Muscle of leg (tissue), 16 donors: ENCODE measurements at places on chromosomes 4 and X.

DNA sequence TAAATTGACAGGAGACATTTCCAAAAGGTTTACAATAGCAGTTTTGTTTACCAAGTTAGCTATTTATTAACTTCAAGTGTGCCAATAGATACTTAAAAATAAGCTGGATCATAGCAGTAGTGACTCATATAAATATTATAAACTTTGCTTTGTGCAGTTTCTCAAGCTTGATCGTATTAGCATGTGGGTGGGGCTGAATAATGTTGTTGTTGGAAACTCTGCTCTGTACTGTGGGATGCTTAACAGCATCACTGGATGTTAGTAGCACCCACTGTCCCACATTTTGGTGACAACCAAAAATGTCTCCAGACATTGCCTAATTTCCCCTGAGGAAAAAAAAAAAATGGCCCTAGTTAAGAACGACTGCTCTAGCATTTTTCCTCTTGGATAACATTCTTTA lies 855.2 kb upstream of the ADGRL3 start:
- peak; percentile 66 for DNase-seq

DNA sequence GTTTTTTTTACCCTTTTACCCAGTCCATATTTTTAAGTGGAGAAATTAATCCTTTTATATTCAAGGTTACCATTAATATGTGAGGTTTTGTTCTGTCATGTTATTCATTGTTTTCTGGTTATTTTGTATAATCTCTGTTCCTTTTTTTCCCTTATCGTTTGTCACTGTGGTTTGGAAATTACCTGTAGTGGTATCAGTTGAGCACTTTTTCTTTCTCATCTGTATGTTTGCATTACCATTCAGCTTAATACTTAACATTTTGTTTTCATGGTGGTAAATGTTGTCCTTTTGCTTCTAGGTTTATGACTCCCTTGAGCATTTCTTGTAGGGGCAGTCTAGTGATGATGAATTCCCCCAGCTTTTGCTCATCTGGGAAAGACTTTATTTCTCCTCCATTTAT lies 6.6 kb downstream of the ETDC start:
- DNase-seq, result no peak

DNA sequence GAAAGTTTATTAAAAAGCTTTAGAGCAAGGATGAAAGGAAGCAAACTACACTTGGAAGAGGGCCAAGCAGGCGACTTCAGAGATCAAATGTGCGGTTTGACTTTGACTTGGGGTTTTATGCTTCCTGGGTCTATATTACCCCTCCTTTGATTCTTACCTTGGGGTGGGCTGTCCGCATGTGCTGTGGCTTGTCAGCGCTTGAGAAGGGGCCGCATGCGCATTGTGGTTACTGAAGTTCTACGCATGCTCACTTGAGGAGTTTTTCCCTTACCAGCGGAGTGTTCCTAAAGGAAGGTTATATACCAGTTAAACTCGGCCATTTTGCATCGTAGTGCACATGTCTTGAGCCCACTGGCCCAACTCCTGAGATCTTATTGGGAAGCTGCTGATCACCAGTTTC lies 9.9 kb downstream of the ZNF157 start:
- DNase-seq, result no peak

- DNase-seq, result no peak
These were observed 86.2 kb downstream of the MAMLD1 start for GRCh38 chrX:150449313-150449712.

DNA sequence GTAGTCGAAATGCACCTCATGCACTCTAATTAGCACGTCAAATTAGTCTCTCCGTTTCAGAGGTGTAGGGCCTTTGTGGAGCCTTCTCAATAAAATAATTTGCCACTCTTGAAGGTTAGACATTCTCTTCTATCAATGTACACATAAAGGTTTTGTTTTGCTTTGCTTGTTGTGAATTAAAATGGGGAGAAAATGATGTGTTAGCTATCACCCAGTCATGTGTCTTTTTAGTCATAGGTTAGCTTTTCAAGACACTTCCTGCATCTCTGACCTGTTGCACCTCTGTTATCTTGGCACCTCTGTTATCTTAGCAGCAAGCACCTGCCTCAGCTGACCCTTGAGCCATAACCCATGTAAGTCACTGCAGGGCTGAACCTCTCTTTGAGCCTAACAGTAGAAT lies 936 bp downstream of the TMEM144 start:
- DNase-seq, result no peak

GRCh38 chr4:40507977-40508376 lies 121.7 kb downstream of the RBM47 start:
- no peak for DNase-seq

DNA sequence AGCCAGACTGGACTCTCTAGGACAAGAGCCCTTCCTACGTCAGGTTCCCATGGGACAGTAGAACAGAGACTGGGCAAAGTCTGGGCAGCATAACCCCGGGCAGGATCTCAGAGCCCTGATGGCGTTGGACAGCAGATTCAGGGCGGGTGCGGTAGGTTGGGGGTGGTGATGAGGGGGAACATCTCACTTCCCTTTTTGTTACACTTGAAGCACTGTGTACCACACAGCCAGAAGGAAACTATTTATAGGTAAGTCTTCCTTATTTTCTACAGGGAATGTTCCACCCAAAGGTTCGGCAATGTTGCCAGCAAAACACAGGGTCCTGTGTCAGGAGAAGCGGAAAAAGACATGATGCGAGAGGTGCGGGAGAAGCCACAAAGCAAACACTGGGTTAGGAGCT lies 54.3 kb downstream of the TSC22D3 start:
- DNase-seq, result no peak

- DNase-seq, result no peak
These were observed 15.2 kb downstream of the GAB1 start for GRCh38 chr4:143351774-143352451.

DNA sequence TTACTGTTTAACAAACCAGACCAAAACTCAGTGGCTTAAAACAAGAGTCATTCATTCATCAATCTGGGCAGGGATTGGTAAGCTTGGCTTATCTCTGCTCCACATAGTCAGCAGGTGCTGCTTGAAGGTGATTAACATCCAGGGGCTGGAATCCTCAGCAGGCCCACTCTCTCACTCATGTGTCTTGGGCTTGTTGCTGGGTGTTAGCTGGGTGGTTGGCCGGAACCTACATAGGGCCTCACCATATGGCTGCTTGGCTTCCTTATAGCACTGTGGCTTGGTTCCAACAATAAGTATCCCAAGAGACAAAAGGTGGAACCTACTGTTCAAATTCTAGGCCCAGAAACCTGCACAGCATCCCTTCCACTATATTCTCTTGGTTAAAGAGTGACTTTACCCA lies 125.0 kb downstream of the RASGEF1B start:
- no peak for DNase-seq

DNA sequence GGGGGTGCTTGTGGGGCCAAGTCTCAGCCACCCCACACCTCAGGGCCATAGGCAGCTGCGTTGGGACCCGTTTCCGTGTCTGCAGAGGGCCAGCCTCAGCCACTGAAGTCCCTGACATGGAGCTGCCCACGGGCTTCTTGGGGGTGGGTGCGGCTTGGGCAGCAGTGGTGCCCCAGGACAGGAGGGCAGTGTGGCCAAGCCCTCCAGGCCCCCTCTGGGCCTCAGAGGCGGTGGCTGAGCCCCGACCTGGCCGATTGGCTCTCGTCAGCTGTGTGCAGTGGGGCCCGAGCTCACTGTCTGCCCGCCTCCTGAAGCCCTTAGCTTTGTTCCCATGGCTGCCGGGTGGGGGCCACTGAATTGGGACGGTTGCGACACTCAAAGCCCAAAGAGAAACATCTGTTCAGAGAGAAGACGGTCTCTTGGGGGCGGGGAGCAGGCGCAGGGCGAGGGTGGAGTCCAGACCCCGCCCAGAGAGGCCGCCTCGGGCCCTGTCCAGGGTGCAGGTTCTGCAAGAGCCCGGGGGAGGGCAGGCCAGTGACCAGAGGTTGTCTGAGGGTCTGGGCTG lies 9.1 kb downstream of the FGFR3 start:
- no peak for DNase-seq

GRCh38 chr4:13445841-13446790 lies 38.0 kb downstream of the RAB28 start:
- DNase-seq, result no peak
